SHP77 treated with DMSO at 0.1 percent for 48 hours (cell line): ENCODE measurements at places on chromosomes 1 and 21.

- DNase-seq: no peak
Observed at GRCh38 chr1:77421504-77422233, 139.8 kb downstream of the AK5 start.

DNA sequence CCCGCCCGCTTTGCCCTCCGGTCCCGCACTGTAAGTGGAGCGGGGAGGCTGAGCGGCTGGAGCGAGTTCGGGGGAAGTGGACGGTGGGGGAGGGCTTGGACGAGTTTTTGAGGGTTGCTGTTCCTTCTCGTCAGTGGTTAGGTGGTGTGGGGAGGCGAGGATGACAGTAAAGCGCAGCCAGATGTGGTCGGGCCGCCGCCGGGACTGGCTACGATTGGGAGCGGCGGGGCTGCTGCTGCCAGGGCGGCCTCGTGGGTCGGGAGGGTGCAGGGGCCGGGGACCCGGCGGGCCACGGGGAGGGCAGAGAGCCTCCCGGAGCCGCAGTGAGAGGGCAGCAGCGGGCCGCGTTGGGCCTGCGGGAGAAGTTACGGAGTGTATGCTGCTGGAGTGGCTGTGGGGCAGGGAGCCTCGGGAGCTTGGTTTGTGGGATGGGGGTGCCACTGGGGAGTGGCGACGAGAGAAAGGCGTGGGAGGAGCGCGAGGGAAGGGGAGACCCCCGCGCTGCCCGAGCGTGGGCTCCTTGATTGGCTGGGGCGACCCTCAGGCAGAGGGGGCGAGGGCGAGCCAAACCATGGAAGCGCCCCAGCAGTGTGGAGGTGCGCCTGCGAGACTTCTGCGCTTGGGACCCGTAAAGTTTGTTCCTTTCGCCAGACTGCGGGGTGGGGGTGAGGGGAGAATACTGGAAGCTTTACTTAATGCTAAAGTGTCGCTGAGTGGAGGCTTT, 2.1 kb downstream of the ADGRL2 start:
- no peak for DNase-seq

DNA sequence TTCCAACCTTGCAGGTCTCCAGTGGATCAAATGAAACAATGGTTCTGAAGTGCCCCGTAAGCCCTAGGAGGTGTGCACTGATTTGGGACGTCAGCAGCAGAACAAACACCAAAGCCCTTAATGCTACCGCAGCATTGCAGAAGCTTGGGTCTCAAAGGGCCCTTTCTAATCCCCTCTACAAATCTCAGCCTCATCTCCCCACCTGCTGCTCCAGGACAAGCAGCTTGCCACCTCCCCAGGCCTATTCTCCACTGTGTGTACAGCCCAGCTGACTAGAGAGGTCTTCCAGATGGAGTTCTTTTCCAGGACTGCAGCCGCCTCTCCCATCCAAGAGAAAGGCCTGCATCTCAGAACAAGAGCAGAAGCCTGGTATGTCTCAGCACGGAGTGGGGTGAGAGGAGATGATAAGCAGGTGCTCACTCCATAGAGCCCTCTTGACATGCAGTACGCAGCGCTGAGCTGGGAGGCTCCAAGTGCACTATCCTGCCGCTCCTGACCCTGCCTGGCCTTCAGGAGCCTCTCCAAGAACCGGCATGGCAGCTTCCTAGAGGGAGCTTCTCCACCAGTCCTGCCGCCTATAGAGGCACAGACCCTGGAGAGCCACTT, 46.3 kb downstream of the MRPL37 start:
- no peak for DNase-seq

DNA sequence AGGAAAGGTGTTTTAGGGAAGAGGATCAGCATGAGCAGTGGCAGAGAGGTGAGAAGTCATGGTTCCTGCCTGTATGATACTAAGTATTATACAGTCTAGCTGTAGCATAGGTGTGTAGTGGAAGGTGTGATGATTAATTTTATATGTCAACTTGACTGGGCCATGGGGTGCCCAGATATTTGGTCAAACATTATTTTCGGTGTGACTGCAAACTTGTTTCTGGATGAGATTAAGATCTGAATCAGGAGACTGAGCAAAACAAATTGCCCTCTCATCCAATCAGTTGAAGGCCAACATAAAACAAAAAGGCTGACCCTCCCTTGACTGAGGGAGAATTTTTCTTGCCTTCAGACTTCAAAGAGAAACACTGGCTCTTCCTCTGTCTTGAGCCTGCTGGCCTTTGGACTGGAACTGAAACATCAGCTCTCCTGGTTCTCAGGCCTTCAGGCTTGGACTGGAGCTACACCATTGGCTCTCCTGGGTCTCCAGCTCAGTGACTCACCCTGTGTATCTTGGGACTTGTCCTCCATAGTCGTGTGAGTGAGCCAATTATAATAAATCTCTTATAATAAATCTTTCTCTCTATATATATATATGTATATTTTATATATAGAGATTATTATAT, 6.8 kb upstream of the CDC42 start:
- no peak for DNase-seq

- DNase-seq: no peak
Observed at GRCh38 chr1:114176366-114176765, 22.7 kb upstream of the SYT6 start.
